ENCODE measurements at places on chromosomes 2 and 18. TPM values are rescaled to one million over a fixed set of nuclear protein-coding genes. Genes with fewer than 3 reads are reported as not detected.

The ASIC4 gene
- 0.26 TPM for total RNA-seq

The SKA1 gene
- total RNA-seq: 0.49 TPM

The AQP4 gene
- 490 TPM for total RNA-seq

The PRKAG3 gene
- total RNA-seq: not detected

The FOXI3 gene
- 0.17 TPM for total RNA-seq

The SLC4A3 gene
- total RNA-seq: 1.8 TPM

- no peak overlapping the region for H3K27ac ChIP-seq
- no peaks in the 10 kb centered on the region for H3K27me3 ChIP-seq
- H3K4me3 ChIP-seq: no peak overlapping the region
- no peak for DNase-seq
- no peaks in the 10 kb centered on the region for H3K36me3 ChIP-seq
- peaks cover 3% of the 10 kb centered on the region for H3K4me1 ChIP-seq
These were observed 27.3 kb downstream of the MTCL1 start for GRCh38 chr18:8732442-8733360.

DNA sequence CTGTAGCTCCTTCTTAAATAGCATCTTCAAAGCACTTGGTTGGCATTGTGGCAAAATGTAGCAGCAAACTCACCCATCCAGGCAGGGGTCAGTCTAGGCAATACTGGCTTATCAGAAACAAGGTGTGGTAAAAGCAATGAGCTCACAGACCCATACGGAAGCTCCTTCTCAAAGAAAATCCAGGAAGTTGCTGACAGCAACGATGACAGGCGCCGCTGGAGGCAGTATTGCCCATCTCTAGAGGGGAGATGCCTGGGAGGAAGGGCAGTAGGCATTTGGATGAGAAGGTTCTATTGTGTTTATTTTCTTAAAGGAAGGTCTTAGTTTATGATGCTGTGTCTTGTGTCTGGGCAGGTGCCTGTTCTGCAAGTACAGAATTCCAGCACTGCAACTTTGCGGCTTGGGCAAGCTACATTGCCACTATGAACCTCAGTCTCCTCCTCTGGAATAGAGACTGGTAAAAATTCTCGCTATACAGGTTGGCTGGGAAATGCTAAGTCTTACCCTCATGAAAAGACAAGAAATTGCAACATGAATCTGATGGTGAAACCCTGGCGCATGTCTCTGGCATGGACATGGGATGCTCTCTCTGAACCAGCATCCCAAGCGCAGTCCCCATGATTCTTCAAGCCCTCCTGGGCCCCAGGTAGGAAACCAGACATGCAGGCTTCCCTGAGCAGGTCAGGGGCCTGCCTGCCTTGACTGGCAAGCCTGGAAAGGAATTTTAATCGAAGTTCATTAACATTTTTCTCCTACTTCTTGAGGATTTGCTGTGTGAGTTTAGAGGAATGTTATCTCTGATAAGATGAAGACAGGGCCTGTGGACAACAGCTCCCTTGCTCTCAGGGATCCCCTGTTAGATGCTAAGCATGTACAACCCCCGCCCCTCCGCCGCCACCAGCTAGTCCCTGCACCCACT, 156.0 kb downstream of the TFCP2L1 start:
- no peak overlapping the region for H3K4me3 ChIP-seq
- H3K4me1 ChIP-seq: no peaks in the 10 kb centered on the region
- peak; percentile 59 for DNase-seq
- H3K27ac ChIP-seq: no peak overlapping the region
- H3K27me3 ChIP-seq: peaks cover 2% of the 10 kb centered on the region
- H3K36me3 ChIP-seq: no peaks in the 10 kb centered on the region

- H3K4me1 ChIP-seq: no peaks in the 10 kb centered on the region
- no peak overlapping the region for H3K27ac ChIP-seq
- DNase-seq: no peak
- no peaks in the 10 kb centered on the region for H3K27me3 ChIP-seq
- no peak overlapping the region for H3K4me3 ChIP-seq
- no peaks in the 10 kb centered on the region for H3K36me3 ChIP-seq
These were observed 113.4 kb downstream of the MC4R start for GRCh38 chr18:60259052-60259681.

DNA sequence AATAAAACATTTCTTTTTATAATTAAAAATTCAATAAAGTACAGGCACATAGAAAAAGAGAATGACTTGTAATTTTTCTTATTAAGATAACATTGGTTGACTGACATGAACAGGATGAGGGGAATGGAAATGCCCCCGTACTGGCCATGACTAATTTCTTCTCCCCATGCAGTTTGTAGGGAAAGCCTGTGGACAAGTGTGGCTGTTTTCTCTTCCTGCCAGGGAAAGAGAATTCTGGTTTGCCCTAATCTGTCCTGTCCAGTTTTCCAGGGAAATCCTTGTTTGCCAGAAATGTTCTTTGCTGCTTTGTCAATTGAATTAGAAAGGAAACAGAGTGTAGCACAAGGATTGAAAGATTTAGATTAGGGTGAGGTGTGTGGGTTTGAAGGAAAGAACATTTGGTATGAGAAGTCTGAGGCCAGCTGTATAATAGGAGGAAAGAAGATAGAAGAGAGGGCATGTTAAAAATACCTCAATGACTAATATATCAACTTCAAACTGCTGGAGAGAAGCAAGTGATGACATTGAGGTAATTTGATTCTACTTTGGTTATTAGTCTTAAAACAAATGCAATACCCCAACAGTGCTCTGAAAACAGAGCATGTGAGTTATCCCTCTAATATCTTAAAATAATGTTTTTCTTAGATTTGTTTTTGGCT, 593.9 kb upstream of the ZNF804A start:
- no peak overlapping the region for H3K27ac ChIP-seq
- no peak for DNase-seq

DNA sequence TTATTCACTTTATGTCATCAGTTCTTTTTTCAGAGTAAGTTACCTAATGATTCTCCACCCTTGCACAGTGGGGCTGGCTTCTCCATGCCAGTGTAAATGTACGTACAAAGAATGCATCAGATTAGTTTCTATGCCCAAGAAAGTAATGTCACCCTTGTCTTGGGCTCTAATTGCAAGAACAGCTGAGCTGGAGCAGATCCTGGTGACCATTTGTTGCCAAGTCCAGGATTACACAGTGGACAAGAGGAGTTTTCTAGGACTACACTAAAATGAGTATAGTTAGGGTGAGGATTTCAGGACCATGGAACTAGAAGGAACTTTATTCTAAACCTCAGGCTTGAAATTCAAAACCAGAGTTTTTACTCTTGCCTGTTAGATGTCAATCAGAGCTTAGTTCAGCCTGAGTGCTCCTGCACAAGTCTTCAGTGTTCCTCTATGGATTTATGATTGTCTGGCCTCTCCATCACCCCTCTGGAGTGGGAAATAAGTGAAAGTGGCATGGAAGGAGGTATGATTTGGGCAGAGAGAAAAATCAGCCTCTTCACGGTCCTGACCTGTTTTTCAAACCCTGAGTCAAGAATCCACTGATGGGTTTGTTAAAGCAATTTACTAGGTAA, 29.8 kb downstream of the PCBP1 start:
- H3K4me3 ChIP-seq: no peak overlapping the region
- no peaks in the 10 kb centered on the region for H3K27me3 ChIP-seq
- H3K27ac ChIP-seq: peak overlapping the region; percentile 67
- H3K4me1 ChIP-seq: peaks cover 4% of the 10 kb centered on the region

DNA sequence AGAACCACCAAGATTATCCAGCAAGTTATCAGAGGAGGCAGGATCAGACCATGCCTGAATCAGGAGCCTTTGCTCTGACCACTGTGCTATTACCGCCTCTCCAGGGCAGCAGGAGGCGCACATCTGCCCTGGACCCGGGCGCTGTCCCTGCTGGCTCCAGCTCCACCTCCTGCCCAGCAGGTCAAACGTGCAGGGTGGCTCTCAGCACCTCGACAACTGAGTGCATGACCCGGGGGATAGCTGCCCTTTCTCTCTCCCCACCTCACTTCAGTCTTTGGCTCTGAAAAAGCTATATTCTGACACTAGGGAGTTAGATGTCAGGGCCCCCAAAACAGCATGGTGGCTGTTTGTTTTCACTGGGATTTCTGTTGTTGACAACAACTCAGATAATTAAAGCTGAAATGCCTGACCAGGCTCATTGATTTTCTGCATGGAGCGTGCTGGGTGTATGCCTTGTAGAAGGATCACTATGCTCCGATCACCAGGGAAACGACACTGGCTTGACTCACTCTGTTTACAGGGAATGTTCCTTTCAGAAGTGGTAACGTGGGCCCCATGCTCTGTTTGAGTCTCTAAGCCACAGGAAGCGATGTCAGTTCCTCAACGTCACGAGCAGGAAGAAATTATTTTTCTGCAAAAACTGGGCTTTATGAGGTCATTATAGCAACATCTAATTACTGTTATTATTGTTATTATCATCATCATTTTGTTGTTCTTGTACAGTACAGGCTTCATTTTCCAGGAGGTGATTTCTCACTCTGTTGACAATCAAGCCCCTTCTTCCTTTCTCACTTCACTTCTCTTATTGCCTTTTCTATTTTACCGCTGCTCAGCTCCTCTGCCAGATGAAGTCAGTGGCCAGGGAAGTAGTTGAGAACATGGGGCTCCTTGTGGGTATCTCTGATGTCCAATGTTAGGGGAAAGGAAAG, 125.6 kb downstream of the PLB1 start:
- H3K4me1 ChIP-seq: peaks cover 31% of the 10 kb centered on the region
- no peaks in the 10 kb centered on the region for H3K27me3 ChIP-seq
- H3K27ac ChIP-seq: peak overlapping the region; percentile 94
- peak; percentile 93 for DNase-seq
- no peaks in the 10 kb centered on the region for H3K36me3 ChIP-seq
- H3K4me3 ChIP-seq: no peak overlapping the region

DNA sequence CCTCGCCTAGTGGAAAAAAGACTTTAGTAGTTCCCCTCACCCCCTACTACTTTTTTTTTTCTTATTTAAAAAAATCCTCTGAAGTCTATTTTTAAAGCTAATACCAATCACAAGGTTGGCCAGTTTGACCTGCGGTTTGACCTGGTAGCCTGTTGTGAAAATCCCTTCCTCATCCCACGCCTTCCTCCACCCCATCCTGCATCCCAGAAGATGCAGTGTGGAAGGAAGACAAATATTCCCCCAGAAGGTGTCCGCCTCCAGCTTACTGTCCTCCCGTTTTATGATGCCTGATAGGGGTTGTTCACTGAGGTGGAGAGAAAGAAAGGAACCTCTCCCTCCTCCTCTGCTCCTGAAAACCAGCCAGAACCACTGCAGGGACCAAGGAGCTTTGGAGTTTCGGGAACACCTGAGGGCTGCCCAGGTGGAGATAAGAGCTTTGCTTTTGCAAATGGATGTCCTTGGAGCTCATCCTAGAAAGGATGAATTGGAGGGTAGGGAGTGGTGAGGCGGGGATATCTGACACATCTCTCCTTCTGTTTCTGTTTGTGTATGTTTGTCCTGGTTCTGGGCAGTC, 909 bp downstream of the ATP6V1C2 start:
- no peak overlapping the region for H3K4me3 ChIP-seq
- H3K4me1 ChIP-seq: peaks cover 7% of the 10 kb centered on the region
- no peaks in the 10 kb centered on the region for H3K36me3 ChIP-seq
- no peaks in the 10 kb centered on the region for H3K27me3 ChIP-seq

DNA sequence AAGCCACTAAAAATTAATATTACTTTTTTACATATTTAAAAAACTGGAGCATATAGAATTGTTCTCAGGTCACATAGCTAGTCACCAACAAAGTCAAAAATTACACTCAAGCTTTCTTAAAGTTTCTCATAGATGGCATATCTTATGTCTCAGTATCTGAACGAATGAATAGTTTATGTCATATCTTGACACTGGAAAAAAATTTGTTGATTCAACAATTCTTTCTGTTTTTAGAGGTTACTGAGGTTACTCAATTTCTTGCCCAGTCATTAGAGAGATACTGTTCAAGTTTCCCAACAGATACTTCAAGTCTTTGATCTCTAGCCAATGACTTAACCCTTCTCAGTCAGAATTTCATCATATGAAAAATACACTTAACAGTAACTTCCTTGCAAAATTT, 113.1 kb upstream of the XIRP2 start:
- H3K4me1 ChIP-seq: no peaks in the 10 kb centered on the region
- no peaks in the 10 kb centered on the region for H3K27me3 ChIP-seq
- H3K27ac ChIP-seq: no peak overlapping the region
- no peak overlapping the region for H3K4me3 ChIP-seq
- no peak for DNase-seq

DNA sequence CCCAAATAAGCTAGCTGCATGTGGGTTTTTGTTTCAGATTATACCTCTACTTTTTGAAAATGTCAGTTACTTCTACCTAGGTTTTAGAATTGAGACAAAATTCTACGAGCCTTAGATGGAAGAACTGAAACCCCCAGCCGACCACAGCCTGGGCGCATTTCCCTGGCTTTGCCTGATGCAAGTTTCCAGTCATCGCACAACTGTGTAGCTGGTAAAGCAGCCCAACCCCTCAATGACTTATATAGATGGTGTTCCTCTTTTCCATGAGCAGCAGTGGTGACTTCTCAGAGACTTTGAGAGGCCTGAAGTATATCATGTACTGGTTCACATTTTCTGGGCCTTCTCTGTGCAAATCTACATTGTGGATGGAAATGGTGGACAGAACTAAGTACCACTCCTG, 515.4 kb upstream of the RAB6C start:
- DNase-seq: no peak
- no peak overlapping the region for H3K27ac ChIP-seq
- H3K4me1 ChIP-seq: no peaks in the 10 kb centered on the region
- no peak overlapping the region for H3K4me3 ChIP-seq

- H3K4me3 ChIP-seq: peak overlapping the region; percentile 51
- peak; percentile 2 for DNase-seq
- H3K36me3 ChIP-seq: no peaks in the 10 kb centered on the region
- H3K27me3 ChIP-seq: no peaks in the 10 kb centered on the region
- H3K4me1 ChIP-seq: no peaks in the 10 kb centered on the region
These were observed 575 bp downstream of the CCDC150 start for GRCh38 chr2:196640031-196640548.

GRCh38 chr18:24704946-24705630, 244.7 kb downstream of the HRH4 start:
- DNase-seq: peak; percentile 57
- no peak overlapping the region for H3K4me3 ChIP-seq
- no peak overlapping the region for H3K27ac ChIP-seq
- H3K4me1 ChIP-seq: no peaks in the 10 kb centered on the region
- H3K27me3 ChIP-seq: no peaks in the 10 kb centered on the region

DNA sequence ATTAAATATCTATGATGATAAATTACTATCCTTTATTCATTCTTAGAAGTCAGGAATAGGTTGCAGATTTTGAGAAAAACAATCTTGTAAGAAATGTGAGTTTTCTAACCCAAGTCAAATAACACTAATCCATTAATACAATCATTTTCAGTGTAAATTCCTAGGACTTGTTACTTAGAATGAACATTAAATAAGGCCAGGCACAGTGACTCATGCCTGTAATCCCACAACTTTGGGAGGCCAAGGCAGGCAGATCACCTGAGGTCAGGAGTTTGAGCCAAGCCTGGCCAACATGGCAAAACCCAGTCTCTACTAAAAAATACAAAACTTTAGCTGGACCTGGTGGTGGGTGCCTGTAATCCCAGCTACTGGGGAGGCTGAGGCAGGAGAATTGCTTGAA, 45.8 kb upstream of the CDKL4 start:
- H3K27ac ChIP-seq: no peak overlapping the region
- DNase-seq: no peak
- H3K4me1 ChIP-seq: no peaks in the 10 kb centered on the region
- no peaks in the 10 kb centered on the region for H3K27me3 ChIP-seq

GRCh38 chr2:12636837-12637581, 79.7 kb upstream of the TRIB2 start:
- no peaks in the 10 kb centered on the region for H3K4me1 ChIP-seq
- no peaks in the 10 kb centered on the region for H3K36me3 ChIP-seq
- no peak for DNase-seq

- no peak overlapping the region for H3K27ac ChIP-seq
- H3K27me3 ChIP-seq: no peaks in the 10 kb centered on the region
- H3K4me3 ChIP-seq: no peak overlapping the region
- peak; percentile 56 for DNase-seq
- H3K36me3 ChIP-seq: peaks cover 6% of the 10 kb centered on the region
- no peaks in the 10 kb centered on the region for H3K4me1 ChIP-seq
These were observed 70.0 kb downstream of the ATP9B start for GRCh38 chr18:79139206-79139605.
